ENCODE measurements at places on chromosomes 4 and X.

- peak; percentile 42 for DNase-seq
Measured at GRCh38 chr4:150950657-150951288, 64.3 kb downstream of the LRBA start.

- DNase-seq: no peak
Measured at GRCh38 chrX:123422875-123423274, 238.8 kb downstream of the GRIA3 start.

- DNase-seq: no peak
Measured at GRCh38 chr4:52718123-52718522, 33.1 kb downstream of the ERVMER34-1 start.

DNA sequence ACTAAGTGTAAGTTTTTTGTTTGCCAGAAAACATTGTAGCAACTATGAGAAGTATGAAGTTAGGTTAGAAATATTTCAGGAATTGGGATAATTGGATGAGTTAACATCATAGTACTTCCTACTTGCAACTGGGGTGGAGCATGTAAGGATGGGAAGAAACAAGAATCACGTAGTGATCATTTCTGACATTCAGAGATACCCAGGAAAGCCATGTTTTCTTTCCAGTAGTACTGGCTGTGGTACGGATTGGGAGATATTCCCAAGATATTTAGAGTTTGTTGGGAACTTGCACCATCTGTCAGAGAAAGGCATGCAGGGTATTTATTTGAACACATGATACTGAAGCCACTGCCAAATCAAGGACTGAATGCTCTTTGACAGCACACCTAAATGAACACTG is 87.6 kb upstream of the SLC4A4 start:
- DNase-seq: no peak

DNA sequence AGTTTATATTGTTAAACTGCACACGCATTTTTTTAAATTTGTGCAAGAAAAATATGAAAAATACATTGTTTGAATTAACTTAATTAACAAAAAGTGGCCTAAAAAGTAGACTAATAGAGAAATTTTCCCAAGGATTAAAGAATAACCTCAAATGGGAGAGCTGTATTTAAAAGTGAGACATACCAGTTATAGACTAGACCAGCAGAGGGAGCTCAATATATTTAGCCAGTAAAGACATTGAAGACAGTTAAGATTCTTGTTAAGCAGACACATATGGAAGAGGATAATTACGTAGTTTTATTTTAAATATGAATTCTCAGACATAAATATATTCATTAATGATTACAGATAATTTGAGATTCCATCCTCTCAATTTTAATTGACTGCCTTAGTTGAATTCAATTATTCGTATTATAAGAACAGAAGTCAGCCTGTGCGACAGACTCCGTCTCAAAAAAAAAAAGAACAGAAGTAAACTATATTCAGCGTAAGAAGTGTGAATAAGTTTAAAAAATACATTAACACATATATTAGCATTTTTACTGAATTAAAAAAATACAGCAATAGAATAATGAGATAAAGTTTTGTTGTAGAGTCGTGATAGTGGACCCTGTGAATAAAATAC is 64.8 kb downstream of the GLRA3 start:
- peak; percentile 40 for DNase-seq

DNA sequence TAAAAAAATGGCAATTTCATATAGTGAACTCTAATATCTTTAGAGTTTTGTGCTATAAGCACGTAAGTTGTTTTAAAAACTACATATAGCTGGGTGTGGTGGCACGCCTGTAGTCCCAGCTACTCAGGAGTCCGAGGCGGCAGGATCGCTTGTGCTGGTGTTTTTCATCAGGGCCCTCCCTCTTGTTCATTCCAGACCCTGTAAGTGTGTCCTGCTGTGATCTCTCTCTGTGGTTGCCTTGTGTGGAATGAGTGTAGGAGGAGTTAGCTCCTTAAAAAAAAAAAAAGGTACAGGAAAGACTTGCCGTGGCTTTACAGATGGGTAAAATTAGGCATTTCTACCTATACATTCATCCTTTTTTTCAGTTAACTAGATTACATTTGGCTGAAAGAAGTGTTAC is 35.4 kb downstream of the RBBP7 start:
- no peak for DNase-seq

DNA sequence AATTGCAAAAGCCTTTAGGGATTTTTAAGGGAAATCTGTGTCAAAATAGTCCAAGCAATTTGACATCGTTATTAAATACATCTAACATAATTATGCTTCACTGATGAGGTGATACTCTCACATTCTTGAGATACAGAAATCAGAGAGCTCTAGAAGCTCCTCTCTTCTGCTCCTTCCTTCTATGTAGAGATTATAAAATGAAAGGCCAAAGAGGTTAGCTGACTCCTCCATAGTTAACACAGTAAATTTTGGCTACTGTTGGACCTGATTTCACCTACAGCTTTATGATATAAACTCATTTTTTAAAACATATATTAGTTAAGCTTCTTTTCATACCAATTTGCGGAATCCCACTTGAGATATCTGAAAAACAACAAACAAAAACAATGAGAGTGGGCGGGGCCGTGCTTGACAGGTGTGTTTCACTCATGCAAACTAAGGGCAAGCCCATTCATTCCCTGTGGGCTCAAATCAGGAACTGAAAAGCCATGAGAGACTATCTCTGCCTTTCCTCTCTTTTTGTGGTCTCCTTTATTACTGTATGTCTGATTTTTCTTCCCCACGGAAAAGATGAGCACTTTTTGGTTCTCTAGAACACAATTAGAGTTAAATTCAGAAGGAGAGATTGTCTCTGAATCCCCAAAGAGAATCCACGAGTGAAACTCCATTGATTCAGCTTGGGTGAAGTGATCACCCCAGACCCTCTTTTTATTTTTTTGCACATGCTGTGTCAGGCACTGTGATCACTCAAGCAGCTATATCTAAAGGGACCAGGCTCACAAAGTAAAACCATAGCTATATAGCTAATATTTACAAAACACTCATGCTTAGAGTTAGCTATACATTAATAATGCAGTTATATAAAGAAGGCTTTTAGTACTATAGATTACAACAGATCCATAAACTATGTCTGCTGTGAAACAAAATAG is 566.3 kb downstream of the IL15 start:
- DNase-seq: no peak

DNA sequence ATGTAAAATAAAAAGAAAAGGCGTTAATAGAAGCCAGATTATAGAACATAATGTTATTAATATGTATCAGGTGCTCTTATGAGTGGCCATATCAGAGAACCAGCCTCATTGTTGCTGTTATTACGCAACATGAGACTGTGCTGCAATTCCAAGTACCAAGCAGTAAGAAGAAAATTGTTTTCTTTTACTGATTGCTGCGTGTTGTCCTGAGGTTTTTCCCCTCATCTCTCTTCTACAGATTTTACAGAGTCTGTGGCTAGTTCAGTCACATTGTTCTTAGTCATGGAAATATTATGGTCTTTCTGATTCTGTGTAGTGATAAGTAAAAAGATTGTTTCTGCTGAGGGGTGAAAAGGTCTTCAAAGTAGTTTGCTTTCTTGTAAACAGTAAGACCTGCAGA is 55.9 kb downstream of the NPNT start:
- DNase-seq: no peak

GRCh38 chr4:1488357-1488756 is 82.1 kb upstream of the NKX1-1 start:
- no peak for DNase-seq

DNA sequence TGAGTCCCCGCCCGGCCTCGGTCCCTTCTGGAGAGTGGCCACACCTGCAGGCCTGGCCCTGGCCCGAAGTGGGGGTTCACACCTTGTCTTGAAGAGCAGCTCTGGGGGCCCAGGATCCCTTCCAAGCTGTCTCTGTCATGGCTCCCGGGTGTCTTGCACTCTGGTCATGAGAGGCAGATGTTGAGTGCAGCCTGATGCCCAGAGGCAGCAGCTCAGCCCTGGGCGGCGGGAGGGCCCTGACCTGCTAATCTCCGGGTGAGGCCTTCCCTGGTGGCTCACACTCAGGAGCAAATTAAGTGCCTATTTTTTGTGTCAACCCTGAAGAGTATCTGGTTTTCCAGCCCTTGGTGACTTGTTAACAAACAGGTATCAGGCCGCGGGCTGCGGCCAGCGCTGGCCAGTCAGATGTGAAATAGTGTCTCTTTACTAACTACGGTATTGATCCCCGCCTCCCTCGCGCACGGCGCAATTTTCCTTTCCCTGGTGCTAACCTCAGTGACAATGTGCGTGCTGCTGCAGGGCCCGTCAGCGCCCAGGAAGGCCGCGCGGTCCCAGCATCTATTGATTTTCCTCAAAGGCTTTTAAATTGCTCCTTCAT is 24.2 kb downstream of the NKX1-1 start:
- DNase-seq: no peak

- no peak for DNase-seq
Measured at GRCh38 chr4:41752081-41752836, 3.7 kb upstream of the PHOX2B start.

DNA sequence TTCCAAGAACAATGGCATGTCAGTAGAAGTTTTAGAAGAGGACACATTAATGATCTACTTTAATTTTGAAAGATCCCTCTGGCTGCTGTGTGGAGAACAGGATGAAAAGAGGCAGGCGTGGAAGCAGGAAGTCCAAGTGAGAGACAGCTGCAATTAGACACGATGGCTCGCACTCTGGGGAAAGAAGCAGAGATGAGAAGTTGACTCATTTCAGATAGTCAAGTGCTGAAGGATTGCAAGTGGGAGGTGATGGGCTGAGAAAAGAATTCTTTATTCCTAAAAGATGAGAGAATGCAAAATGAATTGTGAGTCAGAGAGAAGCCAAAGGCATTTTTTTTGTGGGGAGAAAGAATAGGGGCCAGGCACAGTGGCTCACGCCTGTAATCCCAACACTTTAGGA is 16.5 kb downstream of the RXFP1 start:
- peak; percentile 72 for DNase-seq

GRCh38 chr4:151226004-151226932 is 50.7 kb upstream of the PRSS48 start:
- no peak for DNase-seq

DNA sequence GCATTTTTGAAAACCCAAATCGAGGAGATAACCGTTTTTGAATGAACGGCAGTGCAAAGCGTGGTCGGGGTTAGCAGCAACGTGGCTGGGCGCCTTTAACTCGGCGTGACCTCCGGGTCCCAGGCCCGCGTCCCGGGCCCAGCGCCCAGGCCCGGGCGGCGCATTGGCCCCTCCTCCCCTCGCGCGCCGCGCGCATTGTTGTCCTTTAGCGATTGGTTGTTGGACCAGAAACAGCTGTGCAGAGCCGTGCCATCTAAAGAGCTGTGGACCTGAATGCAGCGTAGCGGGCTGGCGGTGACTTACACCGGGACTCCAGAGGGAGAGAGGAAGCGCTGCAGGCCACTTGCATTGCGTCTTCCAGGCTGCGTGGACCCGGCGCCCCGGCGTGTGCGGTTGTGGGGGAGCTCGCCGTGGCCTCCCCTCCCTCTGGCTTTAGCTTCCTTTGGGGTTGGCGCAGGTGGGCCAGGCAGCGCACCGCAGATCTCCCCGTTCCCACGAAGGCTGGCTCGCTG is at the start of gene STOX2:
TSS of gene STOX2 (plus strand) at position 227 of the 512 bp plus-strand sequence. CDS start 1,484 bp downstream, outside the sequence.
- DNase-seq: peak; percentile 13

- peak; percentile 37 for DNase-seq
Measured at GRCh38 chr4:53994382-53995102, 69.9 kb downstream of the CHIC2 start.

DNA sequence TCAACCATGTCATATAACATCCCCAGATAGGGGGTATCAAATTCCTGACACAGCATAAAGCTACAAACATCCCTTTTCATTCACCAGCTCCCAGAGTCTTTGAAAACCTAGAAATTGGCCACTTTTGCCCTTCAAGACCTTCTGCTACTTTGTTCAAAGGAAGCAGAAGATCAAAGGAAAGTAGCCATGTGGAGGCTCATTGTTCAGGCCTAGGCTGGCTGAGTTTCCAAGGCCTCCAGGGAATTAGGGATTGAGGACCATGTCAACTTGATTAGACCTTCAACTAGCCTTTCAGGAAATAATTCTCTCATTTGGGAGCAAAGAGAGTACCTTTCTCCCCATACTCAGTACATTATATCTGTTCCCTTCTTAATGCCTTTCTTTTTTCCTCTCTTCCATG is 66.8 kb upstream of the ATXN3L start:
- no peak for DNase-seq

GRCh38 chrX:72402614-72403013 is 96.9 kb upstream of the CITED1 start:
- DNase-seq: no peak

- no peak for DNase-seq
Measured at GRCh38 chr4:30862196-30862595, 142.0 kb downstream of the PCDH7 start.

DNA sequence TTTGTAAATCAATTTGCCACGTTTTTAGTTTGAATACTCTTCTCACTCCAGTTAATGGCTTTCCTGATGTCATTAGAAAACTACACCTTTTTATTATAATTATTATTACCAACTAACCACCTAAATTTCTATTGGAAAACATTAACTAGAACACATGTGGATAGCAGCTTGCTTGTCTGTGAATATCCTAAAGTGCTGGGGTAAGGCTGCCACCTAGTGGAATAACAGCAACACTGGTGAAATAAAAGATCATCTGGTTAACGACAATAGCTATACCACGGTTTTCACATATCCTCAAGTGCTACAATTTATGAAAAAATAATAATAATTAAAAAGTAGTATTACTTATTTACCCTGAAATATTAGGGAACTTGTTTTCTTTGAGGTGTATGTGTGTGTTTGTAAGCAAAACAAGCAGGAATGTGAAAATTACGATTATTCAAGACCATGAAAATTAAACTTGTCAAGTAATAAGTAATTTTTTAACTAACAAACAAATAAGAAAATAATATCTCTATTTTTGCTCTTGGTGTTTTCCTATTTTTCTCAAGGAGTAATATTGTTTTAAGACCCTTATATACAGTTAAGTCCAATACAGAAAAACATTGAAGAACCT is 130.1 kb upstream of the TECRL start:
- peak; percentile 34 for DNase-seq

GRCh38 chrX:81259714-81260395 is 58.0 kb downstream of the SH3BGRL start:
- peak; percentile 1 for DNase-seq

GRCh38 chr4:156575430-156576073 is 396.0 kb downstream of the PDGFC start:
- peak; percentile 36 for DNase-seq

GRCh38 chr4:1195891-1196401 is 23.6 kb upstream of the SPON2 start:
- no peak for DNase-seq

- no peak for DNase-seq
Measured at GRCh38 chrX:16114611-16115010, 8.8 kb upstream of the GRPR start.

DNA sequence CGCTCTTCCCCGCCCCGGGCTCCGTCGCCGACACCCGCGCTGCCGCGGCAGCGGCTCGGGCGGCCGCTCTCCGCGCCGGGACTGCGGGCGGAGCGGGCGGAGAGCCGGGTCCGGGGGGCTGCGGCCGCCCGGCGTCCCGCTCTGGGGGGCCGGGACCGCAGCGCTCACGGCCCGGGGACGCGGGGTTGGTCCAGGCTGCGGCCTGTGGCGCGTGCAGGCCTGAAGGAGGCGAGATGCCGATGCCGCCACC is 492 bp downstream of the GALNT7 start:
- DNase-seq: no peak

DNA sequence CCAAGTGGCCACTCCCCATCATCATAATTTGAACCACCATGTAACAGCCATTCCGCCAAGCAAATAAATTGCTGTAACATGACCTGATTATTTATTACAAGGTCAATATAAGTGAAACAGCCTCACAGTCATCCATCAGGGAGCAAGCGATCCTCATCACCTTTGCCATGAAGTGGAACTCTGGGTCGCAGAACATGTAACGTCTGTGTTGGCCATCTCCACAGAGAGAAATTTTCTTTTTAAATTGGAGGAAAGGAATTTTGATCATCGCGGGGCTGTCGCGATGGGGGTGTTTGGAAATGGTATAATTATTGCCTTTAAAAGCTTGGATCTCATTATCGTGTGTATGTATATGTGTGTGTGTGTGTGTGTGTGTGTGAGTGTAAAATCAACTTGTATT is 90.2 kb downstream of the SHOX start:
- DNase-seq: no peak
